ENCODE measurements at places on chromosomes 7 and 10. TPM values are rescaled to one million over a fixed set of nuclear protein-coding genes. Genes with fewer than 3 reads are reported as not detected.

GRCh38 chr10:83545901-83546391 lies 593.4 kb upstream of the GHITM start:
- no peak for DNase-seq

Gene TAX1BP1
- total RNA-seq, result 109 TPM

DNA sequence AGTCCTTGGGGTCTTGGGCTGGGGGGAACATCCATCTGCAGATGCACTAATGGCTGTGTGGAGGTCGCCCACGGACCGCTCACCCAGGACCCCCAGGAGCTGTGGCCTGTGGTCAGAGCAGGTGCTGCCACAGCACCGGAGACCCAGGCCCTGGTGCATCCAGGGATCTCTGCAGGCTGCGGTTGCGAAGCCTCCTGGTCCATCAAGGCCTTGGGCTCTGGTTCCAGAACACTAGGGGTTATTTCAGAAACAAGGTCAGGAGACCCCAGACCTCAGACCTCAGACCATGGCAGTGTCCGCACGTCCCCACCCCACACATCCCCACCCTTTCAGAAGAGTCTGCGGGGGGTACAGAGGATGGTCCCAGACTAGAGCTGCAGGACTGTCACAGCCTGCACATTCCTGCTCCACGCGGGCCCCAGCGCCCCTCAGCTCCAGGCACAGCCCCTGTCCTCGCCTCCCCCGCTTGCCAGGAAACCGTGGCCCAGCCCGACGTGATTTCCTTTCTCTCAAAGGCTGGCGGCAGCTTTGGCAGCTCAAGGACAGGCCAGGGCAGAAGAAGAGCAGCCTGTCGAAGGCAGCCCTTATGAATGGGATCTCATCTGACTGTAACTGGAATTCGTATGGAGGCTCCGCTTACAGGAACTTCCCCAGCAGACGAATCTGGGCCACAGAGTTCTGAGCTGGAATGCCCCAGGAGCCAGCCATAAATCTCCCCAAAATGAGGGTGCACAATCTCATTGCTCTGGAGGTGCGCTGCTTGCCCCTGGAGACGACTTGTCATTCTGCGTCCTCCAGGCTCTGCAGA lies 136.2 kb upstream of the RET start:
- no peak for DNase-seq

Gene CACNA2D1
- 8.2 TPM for total RNA-seq

Gene CHN2
- 159 TPM for total RNA-seq

DNA sequence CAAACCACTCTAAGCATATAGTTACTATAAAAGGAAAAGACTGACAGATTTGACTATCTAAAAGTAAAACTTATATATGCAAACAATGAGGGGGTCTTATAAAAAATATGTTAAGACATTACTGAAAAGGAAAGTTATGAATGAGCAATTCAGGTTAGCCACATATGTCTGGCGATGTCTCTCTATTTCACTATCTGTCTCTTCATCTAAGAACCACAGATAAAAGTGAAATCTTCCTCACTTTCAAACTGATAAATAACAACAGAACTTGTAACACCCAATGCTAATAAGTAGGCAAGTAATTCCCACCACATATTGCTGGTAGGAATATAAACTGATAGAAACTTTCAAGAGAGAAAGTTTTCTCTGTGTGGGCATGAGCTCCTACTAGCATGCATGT lies 138.2 kb downstream of the CHCHD3 start:
- DNase-seq, result no peak

GRCh38 chr10:1595242-1595600 lies 142.1 kb downstream of the ADARB2 start:
- DNase-seq, result no peak

DNA sequence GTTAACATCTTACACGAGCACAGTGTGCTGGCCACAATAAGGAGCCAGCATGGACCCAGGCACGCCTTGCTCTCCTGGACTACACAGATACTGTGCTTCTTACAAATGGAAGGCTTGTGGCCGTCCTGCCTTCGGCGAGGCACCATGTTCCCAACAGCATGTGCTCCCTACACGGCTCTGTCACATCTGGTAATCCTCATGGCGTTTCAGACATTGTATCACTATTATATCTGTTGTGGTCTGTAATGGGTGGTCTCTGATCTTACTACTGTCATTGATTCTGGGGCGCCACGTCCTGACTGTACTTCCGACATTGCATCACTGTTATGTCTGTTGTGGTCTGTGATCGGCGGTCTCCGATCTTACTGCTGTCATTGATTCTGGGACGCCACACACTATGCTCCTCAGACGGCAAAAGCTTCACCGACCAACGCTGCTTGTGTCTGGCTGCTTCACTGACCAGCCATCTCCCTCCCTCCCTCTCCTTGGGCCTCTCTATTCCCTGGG lies 195.4 kb downstream of the MAD1L1 start:
- peak; percentile 34 for DNase-seq

Gene IKZF1
- total RNA-seq, result 108 TPM

GRCh38 chr7:91082852-91083495 lies 181.3 kb upstream of the FZD1 start:
- no peak for DNase-seq

DNA sequence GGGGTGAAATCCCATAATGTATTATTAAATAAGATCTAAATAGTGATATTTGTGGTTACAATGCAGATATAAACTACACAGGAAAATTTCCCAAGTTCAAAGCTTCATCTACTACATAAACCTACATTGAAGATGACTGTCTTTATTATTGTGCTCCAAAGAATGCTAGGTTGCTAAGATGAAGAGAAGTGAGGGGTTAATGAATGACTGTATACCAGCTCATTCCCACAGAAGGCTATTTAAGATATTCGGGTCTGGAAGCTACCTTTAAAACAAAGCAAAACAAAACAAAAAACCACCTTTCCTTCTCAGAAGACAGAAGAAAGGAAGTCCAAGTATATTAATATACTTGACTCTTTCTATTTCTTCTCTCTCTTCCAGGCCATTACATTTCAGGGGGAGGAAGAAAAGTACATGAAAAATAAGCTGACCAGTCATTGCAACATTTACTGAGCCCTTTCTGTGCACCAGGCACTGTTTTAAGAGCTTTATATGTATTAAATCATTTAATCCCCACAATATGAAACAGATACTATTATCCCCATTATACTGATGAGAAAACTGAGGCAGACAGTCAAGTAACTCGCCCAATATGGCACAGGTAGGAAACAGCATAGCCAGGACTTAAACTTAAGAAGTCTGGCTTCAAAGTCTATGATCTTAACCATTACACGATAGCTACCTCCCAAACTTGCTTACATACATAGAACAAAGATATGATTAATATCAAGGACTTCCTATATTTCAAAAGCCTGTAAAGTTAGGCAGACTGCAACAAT lies 48.1 kb downstream of the TNPO3 start:
- no peak for DNase-seq

Gene UMAD1
- total RNA-seq, result 15.2 TPM

Gene ADCYAP1R1
- 0.83 TPM for total RNA-seq

DNA sequence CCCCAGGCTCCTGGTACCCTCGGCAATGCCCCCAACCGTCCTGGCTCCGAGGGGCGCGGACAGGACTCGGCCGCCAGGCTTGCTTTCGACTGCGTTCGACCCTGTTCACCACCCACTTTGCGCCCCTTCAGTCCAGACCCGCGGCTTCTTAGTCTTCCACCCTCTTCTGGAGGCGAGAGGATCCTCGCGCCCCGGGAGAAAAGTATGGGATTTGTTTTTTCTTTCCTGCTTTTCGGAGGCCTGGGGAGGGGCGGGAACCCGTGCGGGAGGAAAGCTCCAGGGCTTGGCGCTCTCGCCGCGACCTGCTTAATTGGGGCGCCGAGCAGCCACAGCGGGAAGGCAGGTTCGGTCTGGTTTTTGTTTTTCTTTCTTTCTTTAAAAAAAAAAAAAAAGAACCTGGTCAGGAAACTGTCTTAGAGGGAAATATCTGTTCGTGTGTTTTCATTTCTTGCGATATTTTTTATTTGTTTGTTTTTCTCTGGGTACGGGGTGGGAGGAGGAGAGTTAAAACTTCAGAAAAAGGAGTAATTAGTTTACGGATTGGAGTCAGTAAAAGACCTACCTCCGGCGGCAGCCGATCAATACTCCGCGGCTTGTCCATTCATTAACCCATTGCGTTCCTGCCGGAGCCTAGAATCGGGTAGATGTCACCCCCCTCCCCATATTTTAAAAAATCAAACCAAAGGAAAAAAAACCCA lies 1.6 kb downstream of the EMX2 start:
- DNase-seq, result peak; percentile 43

DNA sequence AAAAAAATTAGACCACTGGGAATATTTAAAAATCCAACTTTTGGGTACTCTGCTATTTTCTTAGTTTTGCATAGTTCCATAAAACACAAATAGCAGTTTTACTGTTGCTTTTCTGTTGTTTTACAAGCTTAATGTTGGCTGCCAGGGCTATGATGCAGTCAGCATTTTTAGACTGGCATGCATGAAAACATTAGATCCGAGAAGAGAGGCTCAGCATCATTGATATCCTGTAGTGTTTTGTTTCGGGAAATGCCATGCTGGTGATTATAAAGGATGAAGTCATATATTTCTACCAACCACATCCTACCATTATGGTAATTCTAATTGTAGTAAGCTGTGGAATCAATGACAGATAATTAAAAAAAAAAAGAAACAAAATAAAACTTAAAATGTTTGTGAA lies 104.6 kb downstream of the MBL2 start:
- DNase-seq, result no peak

DNA sequence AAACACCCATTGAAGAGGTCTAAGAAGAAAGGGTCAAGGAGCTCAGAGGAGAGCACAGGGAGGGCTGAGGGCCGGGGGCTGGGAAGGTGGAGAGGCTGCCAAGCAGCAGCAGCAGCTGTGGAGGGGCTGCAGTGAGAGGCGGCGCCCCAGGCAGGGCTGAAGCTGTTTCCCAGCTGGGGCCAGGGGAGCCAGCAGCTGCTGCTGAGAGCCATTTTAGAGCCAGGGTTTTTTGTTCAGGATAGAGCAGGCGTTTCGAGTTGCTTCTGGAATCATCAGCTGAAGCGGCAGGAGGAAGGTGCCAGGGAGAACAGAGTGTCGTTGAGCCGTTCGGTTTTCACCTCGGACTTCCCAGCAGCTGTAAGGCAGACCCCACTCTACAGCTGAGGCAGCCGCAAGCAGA lies 62.7 kb downstream of the LANCL2 start:
- DNase-seq, result no peak

GRCh38 chr7:92356406-92356805 lies 90.9 kb upstream of the GATAD1 start:
- DNase-seq, result no peak

DNA sequence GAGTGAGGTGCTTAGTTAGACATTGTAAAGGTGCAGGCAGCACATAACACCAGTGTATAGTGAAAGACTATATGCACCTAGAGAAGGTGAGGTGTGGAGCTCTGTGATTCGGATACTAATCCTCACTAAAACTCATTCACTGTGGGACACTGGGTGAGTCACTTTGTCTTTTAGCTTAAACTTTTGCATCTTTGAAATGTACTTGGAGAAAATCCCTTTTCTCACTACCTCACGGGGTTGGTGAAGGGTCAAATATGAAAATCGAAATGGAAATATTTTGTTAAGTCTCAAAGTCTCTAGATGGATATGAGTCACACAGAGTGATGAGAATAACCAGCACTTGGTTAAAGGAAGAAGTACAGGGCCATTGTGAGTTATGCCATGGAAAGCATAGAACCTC lies 38.0 kb downstream of the MDFIC start:
- DNase-seq, result no peak

- no peak for DNase-seq
Observed at GRCh38 chr10:36109399-36110023, 467.4 kb upstream of the FZD8 start.

DNA sequence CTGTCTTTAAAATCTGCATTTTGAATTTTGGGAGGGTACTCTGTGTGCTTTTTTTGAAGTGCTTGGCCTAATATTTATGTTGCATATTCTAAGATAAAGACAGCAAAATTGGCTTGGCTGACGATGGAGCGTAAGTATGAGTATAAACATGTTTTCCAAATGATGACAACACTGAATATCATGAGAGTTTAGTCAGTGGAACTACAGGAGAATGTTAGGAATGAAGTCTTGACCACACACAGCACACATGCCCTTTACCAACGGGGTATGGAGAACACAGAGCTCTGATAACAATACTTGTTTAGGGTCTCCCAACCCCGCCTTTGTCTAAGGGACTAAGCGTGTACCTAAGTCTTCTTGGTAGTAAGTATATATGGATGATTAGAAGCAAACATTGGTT lies 253.9 kb upstream of the FZD8 start:
- DNase-seq, result no peak

DNA sequence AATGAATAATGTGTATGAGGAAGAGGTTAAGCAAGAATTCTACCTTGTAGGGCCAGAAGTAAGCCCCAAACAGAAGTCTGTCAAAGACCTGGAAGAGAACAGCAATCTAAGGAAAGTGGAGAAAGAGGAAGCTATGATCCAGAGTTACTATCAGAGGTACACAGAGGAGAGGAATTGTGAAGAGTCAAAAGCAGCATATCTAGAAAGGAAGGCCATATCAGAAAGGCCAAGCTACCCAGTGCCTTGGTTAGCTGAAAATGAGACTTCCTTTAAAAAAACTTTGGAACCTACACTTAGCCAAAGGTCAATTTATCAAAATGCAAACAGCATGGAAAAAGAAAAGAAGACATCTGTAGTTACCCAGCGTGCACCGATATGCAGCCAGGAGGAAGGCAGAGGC lies 42.7 kb upstream of the GAD2 start:
- no peak for DNase-seq

DNA sequence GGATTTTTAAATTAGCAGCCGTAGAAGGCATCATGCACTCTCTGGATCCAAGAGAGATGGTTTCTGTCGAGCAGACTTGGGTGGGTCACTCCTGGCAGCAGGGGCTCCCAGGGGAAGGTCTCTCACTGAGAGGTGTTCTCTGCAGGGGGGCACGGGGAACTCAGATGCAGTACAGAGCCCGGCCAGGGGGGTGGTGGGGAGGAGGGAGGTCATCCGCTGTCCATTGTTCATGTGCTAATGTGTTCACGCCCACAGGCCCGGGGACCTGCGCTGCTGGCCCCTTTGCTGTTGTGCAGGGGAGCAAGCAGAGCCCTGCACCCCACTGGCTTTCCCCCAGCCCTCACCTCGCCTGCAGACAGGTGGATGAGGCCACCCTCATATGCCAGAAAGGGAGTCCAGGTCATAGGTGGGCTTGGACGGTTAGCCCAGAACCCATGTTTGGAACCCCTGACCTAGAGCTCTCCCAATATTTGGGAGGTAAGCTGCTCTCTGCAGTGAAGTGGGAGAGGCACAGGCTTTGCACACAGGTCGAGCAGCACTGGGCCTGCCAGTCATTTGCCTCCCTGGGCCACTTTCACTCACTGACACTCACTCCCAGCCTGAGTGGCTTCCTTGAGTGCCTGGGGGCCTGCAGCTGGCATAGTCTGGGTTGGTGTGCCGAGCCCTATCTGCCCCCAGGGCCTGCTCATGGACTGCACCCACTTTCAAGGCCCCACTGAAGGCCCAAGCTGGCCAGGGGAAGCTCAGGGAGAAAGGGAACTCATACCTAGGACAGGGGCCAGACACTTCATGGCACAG lies 12.6 kb upstream of the TBRG4 start:
- no peak for DNase-seq

GRCh38 chr7:26052706-26053105 lies 99.3 kb upstream of the NFE2L3 start:
- no peak for DNase-seq

Gene LIPF
- total RNA-seq, result not detected
